ENCODE measurements at places on chromosomes 12 and 14.

DNA sequence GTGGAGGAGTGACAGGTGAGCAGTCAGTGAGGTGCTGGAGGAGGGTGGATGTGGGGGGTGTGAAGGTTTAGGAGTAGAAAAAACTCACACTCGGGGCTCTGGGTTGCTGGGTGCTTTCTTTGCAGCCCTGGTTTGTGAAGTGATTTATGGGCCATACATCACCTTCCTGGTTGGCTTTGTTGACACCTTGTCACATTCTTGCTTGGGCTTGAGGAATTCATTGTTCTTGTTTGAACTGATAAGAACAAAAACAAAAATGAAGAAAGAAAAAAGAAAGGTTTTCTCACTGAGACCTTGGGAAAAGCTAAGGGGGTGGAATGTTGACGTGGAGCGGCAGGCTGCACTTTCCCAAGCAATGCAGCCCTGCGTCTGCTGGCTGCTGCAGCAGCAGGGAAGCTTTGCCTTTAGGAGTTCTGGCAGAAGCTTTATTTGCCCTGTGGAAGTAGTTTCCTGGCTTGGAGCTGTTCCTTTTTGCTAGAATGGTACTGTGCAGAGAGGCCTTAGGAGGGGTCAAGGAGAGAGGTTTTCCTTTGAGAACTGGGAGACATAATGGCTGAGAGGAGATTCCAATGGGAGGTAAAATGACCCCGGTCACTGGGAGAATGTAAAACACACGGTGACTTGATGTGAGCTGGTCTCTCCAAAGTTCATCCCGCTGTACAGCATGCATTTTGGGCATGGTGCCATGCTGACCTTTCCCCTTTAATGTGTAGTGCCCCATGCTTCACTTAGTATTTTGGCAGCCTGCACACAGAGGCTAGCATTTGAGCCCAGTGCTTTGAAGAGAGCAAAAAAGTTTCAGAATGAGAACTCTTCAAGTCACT is 52.8 kb downstream of the HMGA2 start:
- DNase-seq, result no peak

DNA sequence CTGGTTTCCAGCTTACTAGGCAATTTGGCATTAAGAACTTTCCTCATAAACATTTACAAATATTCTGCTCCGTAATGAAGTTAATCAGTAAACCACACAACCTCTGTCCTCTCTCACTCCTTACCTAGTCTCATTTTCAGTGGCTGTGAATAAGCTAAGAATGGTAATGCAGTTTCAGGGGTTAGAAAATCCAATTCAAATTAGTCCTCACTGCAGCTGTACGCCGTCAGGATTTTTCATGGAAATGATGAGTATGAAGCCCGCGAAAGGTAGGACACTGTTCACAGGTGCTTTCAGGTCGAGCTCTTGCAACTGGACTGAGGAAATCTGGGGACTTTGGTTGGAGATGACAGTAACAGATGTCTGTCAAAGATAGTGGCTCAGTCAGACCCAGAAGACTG is 29.6 kb downstream of the NR1H4 start:
- DNase-seq, result no peak

DNA sequence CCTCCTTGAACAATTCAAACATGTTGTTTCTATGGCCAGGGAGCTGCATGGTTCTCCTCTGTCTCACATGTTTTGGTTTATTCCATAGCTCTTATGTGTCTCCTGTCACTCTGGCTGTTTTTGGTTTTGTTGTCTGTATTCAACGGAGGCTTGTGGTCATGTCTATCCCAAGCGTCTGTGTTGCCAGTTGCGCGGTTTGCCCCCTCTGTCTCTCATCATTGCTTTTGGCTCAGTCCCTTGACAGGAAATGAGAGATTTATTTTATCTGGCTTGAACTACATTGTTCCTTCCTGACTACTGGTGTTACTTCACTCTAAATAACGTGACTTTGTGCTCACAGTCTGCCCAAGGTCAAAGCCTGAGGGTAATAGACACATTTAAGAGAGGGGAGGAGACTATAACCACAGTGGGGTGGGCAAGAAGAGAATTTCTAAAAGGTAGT is 96.4 kb upstream of the SOX5 start:
- DNase-seq, result no peak

- no peak for DNase-seq
Observed at GRCh38 chr14:75301666-75302325, 23.2 kb downstream of the FOS start.

- no peak for DNase-seq
Observed at GRCh38 chr14:26522967-26523366, 74.9 kb downstream of the NOVA1 start.

- no peak for DNase-seq
Observed at GRCh38 chr14:102362084-102362483, 606 bp downstream of the CINP start.
